AG04450 (cell line): ENCODE measurements at places on chromosomes 3 and 15.

GRCh38 chr3:162933656-162934055 lies 1437.0 kb downstream of the OTOL1 start:
- DNase-seq: no peak

DNA sequence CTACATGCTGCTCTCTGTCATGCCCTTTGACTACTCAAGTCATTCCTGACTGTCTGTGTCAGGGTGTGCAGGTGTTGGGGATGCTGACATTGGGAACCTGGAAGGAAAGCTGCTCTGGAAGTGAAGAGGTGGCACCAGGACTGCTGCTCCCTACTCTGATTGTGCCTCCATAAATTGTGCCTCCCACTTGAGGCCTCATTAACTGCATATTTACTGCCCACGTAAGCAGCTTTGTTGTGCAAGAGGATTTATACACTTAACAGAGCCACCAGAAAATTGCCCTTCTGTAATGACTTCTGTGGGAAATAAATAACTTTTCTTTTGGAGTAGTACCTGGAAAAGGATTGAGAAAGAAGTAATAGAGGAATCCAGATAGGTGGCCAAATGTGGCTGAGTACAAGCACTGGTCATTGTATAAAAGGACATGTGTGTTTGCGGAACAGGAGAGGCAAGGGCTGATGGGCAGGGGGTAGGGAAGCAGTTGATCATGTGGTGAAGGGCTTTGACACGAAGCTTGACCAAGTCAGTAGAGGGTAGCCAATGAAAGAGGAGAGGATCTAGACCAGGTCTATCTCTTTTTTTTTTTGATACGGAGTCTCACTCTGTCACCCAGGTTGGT lies 24.8 kb downstream of the IL20RB start:
- no peak for DNase-seq

- DNase-seq: no peak
Observed at GRCh38 chr3:123068601-123069381, 2.0 kb downstream of the PDIA5 start.

GRCh38 chr3:48511551-48511950 lies 7.6 kb upstream of the SHISA5 start:
- no peak for DNase-seq

DNA sequence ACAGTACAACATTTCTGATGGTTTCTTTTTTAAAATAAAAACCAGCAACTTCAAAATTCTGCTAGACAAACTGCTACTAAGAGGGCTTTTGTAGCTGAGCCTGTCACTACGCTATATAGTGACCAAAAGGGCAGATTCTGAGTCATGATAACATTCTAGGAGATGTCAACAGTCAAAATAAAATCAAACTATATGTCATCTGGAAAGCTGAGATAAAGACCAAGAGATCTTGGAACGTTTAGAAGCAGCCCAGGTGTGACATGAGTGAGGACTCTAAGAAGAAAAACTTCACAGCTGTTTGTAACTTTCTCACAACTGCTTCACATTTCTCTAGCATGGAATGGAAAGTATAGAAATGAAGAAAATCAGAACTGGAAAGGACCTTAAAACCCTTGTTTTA lies 84.6 kb downstream of the FILIP1L start:
- DNase-seq: no peak

GRCh38 chr3:64971602-64972001 lies 283.8 kb upstream of the ADAMTS9 start:
- DNase-seq: no peak

DNA sequence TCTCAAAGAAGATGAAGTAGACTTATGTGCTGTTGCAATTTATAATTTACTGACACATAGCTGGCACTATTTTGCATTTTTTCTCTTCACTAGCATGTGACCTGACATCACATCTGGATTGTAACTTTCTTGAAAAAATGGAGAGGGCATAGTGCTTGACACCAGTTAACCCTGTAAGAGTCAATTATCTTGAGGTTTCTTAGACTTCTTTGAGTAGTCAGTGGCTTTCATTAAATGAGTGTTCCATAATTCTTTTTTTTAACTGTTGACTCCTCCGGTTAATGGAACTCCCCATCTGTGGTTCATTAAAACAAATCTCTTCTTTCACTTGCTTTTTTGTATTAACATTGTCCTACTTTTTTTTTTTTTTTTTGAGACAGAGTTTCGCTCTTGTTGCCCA lies 16.9 kb upstream of the PRKCI start:
- DNase-seq: no peak

DNA sequence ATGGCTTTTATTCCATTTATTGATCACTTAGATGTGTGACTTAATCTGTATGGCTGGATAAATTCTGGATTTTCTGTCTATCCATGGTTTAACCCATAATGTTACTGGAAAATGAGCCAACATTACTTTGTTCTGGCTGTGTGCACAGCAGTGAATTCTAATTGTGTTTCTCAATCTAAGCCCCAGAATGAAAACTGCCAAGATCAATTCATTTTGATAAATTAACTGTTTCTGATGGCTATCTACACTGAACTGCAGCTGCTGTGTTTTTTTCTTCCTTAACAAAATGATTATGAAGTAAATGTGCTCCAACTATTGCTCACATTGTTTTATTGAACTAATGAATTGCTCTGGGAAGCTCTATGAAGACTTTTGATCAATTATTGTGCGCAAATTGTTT lies 35.7 kb upstream of the CPB1 start:
- no peak for DNase-seq

DNA sequence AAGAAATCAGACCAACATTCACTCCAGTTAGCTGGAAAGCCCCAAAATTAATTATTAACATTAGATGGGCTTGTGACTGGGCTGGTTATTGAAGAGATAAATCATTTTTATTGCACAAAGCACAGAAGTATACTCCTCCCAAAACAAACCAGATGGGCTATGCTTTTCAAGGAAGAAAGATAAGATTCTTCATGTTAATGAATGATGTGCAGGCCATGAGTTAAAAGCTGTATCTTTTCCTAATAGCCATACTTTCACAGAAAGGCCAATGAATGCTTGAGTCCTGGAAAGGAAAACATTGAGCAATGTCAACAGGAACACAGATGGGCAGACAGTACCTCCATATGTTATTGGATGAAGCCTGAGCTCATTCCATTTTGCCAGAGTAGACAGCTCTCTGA lies 55.4 kb downstream of the OCA2 start:
- DNase-seq: no peak

DNA sequence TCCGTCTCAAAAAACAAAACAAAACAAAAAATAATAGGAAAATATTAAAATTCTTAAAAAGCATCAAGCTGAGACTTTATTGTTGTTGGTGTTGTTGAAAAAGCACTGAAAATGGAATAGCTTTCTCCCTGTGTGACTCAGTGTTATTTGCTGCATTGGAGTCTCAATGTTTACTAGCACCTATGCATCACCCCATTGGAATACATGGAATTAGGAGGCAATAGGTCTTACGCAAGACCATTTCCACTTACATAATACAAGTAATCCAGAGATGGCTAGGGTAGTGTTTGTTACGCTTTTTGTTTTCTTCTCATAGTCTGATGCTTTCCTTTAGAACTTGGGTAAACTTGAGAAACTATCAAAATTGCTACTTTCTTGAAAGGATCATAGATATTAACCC lies 15.2 kb downstream of the GXYLT2 start:
- DNase-seq: no peak

DNA sequence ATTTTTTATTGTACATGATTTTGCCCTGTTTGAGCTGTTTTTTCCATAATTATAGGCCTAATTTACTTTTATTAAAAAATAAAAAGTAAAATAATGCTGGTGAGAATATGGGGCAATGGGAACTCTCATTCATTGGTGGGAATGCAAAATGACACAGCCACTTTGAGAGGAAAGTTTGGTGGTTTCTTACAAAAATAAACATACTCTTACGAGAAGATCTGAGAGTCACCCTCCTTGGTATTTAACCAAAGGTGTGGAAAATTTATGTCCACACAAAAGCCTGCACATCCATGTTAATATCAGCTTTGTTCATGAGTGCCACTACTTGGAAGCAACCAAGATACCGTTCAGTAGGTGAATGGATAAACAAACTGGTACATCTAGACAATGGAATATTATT lies 9.8 kb downstream of the MUC13 start:
- DNase-seq: no peak

GRCh38 chr3:17942856-17943255 lies 200.4 kb upstream of the TBC1D5 start:
- no peak for DNase-seq

- no peak for DNase-seq
Observed at GRCh38 chr3:182519569-182519968, 273.7 kb upstream of the ATP11B start.

GRCh38 chr15:75677465-75678323 lies 30.0 kb downstream of the SNX33 start:
- DNase-seq: no peak

- DNase-seq: no peak
Observed at GRCh38 chr3:17985658-17986347, 243.4 kb upstream of the TBC1D5 start.
